ENCODE measurements at places on chromosomes 2 and 18.

DNA sequence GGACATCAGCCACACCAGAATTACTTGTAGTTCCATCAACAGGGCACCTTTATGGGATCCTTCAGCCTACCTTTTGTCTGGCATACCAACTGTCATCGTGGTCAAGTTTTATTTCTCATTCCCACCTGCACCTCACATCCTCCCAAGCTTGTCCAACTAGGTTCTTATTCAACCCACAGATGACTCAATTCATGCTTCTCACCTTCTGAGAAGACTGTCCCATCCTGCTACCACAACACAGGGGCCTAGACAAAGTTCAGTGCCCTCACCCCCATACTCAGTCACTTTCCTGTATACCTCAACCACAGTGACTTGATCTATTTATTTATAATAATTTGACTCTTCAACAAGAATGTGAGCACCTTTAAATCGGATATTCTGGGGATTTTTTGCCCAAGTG is 114.4 kb upstream of the ACVR1C start:
- DNase-seq = no peak

DNA sequence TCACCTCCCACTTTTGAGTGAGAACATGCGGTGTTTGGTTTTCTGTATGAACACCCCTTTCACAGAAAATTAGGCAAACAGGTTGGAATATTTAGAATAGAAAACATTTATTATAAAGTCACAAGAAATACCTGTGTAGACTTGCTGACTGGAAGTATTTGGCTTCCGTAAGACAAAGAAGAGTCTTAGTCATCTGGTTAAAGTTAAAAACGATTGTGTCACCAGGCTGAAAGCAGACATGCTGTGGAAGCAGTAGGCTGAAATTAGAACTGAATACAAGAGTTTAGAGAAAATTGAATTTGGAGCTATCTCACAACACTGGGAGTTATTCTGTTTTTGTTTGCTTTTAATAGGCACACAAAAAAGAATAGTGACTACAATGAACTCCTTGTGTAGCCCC is 16.2 kb upstream of the CLASP1 start:
- DNase-seq = no peak

GRCh38 chr2:121677855-121678254 is 28.6 kb upstream of the CLASP1 start:
- DNase-seq = no peak

DNA sequence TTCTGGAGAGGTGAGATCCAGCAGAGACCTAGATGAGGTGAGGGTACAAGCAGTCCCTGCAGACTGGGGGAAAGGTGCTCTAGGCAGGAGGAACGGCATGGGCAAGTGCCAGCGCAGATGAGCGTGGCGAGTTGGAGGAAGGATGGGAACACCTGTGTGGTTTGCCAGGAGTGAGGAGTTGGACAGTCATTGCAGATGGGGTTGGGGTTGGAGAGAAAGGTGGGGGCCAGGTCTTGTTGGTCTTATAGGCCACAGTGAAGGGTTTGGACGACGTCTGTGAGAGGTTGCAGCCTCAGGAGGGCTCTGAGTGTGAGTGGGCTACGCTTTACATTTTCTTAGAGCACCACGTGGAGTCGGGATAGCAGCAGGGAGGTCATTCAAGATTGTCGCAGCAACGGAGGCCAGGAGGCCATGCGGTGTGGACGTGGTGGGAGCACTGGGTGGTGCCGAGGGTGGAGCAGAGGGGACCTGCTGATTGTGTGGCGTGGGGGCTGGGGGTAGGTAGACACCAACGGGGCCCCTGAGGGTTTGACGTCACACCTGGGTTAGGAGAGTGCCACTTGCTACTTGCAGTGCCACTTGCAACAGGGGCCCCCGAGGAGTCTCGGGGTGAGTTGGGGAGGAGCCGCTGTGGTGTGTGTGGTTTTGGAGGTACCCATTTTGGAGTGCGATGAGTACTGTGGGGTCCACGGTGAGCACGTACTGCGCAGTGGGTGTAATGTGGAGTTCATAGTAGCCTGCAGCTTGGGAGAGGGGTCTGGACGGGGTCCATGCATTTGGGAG is 66.2 kb downstream of the LPIN1 start:
- peak; percentile 30 for DNase-seq

DNA sequence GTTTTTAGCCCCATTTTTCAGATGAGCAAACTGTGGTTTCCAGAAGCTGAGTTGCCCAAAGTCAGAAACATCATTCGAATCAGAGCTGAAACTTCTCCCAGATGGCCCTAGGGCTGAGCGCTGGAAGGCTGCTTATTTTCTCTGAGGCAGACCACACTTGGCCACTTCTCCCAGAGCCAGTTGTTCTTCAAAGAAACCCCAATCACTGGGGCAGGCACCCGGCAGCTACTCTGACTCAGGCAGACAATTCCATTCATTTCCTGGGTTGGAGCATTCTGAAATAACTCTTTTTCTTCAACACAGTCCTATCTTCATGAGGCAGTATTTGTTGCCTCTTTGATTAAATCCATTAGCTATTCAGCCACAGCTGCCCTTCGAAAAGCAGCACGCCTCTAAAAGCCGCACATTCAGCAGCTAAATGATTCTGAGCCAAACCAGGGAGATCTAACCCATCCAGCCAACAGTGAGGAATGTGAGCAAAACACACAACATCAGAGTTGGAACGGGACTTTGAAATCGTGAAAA is 40.9 kb downstream of the LRATD1 start:
- DNase-seq = no peak

GRCh38 chr2:110994250-110994961 is 126.3 kb upstream of the BCL2L11 start:
- no peak for DNase-seq

Data from H7 (cell line).